Head of caudate nucleus (tissue), 42 donors: ENCODE measurements at places on chromosomes 2 and 18.

- DNase-seq: no peak
Measured at GRCh38 chr2:8571301-8571791, 110.5 kb upstream of the ID2 start.

DNA sequence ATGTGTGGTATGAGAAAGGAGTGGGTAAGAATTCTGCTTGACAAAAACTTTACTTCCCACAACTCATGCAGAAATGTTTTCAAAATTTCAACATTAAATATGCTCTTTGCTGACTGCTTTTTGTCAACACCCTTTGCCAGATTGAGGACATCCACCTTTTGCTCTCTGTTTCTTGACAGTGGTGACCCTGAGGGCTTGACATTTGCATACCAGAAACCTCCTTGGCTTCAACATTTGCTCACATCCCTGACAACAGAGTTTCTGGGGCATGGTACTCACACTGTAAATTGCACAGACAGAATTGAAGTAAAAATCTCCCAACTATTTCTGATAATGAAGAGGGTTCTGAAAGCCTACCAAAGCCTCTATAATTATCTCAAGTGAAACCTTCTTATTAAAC is 95.7 kb downstream of the RND3 start:
- no peak for DNase-seq

GRCh38 chr2:114709936-114710850 is 267.8 kb downstream of the DPP10 start:
- DNase-seq: no peak

DNA sequence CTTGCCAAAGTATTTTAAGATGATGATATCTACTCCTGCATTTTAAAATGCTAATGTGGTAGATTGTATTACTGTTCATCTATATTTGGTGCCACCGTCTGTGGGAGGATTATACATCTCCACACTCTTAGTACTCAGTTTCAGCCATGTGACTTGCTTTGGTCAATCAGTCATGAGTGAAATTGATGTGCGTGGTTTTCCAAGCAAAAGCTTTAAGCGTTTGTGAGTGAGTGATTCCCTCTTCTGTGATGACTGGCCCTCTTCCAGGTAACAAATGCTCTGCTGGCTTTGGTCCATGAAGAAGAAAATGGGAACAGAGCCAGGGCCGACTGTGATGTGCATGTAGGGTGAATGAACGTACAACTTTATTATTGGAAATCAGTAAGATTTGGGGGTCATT is 330.4 kb downstream of the LPIN1 start:
- DNase-seq: no peak

- DNase-seq: no peak
Measured at GRCh38 chr18:69935319-69936190, 12.1 kb downstream of the CD226 start.

DNA sequence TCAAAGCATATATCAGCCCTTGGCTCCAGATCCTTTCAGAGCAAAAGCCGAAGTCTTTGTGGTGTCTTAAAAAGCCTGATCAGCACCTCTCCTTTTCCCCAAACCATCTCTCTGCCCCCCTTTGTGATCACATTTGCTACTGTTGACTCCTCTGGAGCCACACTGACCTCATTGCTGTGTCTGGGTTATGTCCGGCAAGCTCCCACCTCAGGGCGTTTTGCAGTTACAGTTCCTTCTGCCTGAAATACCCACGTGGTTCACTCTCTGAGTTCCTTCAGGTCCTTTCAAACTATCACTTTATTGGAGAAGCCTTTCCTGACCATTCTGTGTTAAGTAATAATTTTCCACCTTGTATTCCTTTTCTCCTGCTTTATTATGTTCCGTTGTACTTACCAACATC is 11.8 kb downstream of the C2orf69 start:
- DNase-seq: peak; percentile 54

DNA sequence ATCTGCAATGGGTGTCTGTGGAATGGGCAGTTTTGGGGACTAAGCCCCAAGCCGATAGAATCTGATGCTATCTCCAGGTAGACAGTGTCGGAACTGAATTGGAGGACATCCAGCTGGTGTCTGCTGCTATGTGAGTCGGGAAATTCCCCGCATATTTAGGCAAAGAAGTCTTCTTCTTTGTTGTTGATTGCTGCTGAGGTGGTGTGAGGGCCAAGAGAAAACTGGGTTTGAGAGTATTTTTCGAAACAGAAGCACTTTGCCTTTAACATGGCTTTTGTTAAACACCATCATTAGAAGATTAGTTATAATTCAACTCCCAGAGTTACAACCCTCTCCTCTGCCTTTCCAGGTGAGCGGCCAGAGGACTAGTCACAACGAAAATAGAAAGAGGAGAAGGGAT is 49.4 kb upstream of the ACTR3 start:
- DNase-seq: no peak

- no peak for DNase-seq
Measured at GRCh38 chr2:150169237-150169629, 318.2 kb downstream of the RND3 start.
